ENCODE measurements at places on chromosomes 7 and 10.

DNA sequence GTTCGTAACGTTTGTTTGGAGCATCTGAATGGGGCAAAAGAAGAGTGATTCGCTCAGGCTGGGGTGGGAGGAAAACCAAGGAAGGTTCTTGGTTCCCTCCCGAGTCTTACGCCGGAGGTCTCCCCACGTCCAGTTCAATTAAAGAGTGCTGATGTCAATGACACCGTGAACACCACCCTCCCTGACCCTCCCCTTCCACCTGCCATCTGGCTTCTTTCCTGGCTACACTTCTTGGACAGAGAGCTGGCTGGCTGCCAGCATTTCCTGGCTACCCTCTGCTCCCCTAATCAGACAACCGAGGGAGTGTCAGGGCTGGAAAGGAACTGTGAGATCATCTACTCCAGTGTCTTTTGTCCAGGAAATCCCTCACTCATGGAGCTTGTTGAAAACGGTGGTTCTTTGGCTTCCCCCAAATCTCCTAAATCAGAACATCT is 24.1 kb upstream of the FFAR4 start:
- DNase-seq, result no peak

DNA sequence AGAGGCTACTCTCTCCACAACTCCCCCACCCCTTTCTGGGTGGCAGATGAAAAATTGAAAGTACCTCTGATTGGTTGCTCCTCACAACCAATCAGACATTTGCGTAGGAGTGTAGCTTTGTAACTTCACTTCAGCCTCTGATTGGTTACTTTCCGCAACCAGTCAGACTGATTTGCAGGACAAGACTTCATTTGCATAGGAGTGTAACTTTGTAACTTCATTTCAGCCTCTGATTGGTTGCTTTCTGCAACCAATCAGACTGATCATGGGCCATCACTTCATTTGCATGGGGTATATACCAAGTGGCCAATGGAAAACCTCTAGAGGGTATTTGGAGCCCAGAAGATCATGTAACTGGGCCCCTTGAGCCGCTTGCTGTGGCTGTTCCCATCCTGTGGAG is 25.6 kb downstream of the CDNF start:
- DNase-seq, result no peak

DNA sequence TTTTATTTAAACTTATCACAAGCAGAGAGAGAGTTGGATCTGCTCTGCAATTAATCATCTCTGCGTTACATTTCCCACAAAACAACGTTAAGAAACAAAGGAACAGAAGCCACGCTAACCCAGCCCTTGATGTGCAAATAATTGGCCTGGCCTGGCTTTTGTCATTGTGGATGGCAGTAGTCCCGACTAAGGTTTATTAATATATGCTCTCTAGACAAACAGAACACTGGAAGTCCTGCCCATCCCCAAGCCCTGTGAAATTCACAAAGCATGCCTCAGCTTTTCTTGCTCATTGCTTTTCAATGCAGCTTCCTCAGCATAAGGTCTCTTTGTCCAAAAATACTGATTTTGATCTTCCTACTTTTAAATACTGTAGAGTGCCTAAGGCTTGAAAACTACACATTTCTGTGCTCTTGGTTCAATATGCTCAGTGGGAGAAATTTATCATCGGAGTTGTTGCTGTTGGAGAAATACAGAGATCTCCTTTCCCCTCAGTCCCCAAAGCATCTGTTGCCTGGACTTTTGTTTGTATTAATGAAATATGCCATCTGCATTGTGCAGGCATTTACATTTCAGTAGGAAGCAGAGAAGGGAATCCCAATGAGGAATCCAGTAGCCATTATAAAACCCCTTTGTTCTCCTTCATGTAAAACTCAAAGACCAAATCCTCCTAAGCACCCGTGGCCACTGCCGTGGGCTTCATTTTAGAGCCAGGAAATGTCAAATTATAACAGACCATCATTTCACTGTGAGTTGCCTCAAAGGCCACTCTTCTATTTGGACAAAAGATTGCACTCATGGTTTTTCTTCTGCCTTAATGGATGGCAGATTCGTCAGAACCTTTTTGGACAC is 61.1 kb downstream of the SORCS1 start:
- DNase-seq, result no peak

DNA sequence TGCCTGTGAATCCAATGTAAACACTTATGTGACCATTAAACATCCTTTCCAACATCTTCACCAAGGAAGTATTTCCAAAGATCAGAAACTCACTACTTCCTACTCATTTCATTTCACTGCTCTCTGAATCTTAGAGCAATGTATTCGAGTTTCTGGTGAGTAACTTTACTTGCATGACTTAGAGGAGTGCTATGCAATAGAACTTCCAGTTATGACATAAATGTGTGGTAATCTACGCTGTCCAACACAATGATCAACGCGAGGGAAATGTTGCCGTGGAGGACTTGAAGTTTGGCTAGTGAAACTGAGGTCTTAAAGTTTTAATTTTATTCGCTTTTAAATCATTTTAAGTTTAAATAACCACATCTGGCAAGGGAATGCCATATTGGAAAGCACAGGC is 1326.3 kb downstream of the XPNPEP1 start:
- DNase-seq, result no peak

GRCh38 chr10:126930883-126931503 is 25.8 kb downstream of the DOCK1 start:
- DNase-seq, result no peak

DNA sequence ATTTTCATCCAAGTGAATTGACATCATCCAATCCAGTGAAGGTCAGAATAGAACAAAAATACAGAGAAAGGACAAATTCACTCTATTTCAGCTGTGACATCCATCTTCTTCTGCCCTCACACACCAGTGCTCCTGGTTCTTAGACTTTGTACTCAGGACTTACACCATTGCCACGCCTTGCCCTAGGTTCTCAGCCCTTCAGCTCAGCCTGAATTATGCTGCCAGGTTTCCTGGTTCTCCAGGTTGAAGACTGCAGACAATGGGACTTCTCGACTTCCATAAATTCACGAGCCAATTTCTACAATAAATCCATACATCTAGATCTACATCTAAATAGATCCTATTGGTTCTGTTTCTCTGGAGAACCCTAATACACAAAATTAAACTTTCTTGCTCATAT is 181.2 kb upstream of the KCND2 start:
- DNase-seq, result no peak

All from GM12891 (cell line).